ENCODE measurements at places on chromosomes 13 and 19.

GRCh38 chr19:47113850-47114651, 475 bp upstream of the ZC3H4 start:
- DNase-seq: no peak

DNA sequence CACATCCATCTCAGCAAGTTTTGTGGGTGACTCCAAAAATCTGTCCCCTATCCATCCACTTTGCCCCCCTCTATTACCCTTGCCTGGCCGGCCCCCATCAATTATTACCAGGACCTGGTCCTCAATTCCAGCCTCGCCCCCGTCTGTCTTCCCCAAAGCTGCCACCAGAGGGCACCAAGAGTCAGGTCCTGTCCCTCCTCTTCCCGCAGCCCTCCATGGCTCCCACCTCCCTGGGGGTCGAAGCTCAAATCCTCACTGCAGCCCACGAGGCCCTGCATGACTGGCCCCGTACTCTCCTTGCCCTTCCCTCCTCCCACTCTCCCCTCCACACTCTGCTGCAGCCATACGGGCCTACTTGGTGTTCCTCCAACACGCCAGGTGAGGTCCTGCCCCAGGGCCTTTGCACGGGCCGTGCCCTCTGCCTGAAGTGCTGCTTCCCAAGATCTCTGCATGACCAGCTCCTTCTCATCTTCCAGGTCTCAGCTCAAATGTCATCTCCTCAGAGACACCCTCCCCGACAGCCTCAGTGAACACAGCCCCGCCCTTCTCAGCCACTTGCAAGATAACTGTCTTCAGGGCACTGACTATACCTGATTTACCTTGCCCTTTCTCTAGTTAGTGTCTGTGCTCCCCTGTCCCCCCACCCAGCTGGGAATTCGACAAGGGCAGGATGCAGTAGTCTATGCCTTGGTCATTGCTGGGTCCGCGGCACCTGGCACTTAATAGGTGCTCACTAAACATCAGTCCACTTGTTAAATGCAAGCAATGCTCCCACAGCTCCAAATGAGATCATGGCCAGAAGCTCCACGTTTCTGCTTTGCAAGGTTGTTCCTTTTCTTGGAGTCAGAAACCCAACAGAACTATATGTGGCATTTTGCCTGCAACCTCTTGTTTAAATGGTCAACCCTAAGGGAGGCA, 16.8 kb upstream of the SEMA6B start:
- DNase-seq: no peak

DNA sequence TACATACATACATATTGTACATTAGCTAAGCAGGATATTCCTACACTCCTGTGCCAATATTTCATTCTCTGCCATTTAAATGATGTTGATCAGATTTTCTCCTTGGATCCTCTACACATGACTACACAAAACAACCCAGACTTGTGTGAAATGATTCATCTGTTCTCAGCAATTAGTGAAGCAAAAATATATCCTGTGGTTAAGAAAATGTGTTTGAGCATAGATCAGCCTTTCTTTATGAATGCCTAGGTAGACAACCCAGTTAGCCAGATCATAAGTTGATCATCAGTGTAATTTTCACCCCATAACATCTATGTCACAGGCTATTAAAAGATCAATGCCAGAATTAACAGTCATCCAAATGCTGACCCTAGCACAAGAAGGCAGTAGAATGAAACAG, 275.2 kb upstream of the EDNRB start:
- DNase-seq: no peak

- no peak for DNase-seq
Observed at GRCh38 chr19:10260141-10260584, 8.1 kb downstream of the MRPL4 start.

DNA sequence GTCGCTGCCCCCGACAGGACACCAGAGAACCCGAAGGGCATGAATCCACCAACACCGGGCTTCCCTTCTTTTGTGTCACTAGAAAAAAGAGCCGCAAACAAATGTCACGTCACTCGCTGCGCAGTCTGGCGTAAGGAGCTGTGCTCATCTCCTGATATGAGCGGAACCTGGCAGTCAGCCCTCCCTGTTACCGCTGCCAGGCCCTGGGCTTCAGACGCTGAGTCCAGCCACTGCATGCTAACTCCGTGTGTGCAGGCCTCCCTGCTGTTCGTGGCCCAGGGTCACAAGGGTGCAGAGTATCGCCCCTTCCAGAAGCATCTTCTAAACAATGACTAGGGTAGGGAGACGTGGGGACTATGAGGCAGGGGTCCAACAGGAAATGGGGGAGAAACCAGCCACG, 71.3 kb downstream of the SLC7A1 start:
- no peak for DNase-seq

- DNase-seq: no peak
Observed at GRCh38 chr13:28530729-28531076, 35.8 kb upstream of the FLT1 start.

- DNase-seq: no peak
Observed at GRCh38 chr13:112742583-112742982, 52.7 kb downstream of the ATP11A start.

DNA sequence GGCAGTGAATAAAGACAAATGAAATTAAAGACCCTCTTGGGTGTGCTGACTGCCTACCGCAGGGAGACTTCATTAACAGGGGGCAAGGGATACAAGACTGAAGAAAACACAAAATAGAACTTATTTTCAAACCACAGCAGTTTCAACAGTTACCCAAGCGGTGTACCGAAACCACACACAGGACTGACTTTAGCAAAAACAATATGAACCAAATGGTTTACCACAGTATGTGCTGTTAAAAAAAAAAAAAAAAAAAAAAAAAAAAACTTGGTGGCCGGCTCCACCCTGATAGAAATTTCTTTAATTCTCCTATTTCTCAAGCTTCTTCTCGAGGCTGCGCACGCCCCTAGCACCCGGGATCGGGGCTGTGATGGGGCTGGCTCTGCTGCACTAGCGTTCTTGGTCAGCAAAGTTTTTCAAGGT, 42.6 kb downstream of the KLF2 start:
- DNase-seq: no peak

DNA sequence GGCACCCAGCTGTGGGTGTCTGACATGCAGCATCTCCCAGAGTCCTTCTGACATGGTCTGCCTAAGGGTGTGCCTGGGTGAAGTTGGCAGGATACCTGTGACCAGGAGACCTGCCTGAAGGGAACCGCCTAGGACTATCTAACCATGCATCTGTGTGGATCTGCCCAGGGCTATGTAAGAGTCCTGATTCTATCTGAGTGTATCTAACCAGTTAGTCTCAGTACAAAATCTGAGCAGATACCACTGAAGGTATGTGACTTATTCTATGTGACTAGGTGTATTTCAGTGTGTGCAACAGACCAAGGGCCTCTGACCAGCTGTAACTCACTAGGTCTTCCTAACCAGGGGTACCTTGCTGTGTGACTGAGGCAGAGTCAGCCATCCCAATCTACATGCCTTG, 28.2 kb upstream of the FBL start:
- no peak for DNase-seq

- no peak for DNase-seq
Observed at GRCh38 chr19:29535214-29535831, 9.5 kb downstream of the VSTM2B start.

- no peak for DNase-seq
Observed at GRCh38 chr13:73365252-73365651, 306.4 kb downstream of the KLF5 start.

DNA sequence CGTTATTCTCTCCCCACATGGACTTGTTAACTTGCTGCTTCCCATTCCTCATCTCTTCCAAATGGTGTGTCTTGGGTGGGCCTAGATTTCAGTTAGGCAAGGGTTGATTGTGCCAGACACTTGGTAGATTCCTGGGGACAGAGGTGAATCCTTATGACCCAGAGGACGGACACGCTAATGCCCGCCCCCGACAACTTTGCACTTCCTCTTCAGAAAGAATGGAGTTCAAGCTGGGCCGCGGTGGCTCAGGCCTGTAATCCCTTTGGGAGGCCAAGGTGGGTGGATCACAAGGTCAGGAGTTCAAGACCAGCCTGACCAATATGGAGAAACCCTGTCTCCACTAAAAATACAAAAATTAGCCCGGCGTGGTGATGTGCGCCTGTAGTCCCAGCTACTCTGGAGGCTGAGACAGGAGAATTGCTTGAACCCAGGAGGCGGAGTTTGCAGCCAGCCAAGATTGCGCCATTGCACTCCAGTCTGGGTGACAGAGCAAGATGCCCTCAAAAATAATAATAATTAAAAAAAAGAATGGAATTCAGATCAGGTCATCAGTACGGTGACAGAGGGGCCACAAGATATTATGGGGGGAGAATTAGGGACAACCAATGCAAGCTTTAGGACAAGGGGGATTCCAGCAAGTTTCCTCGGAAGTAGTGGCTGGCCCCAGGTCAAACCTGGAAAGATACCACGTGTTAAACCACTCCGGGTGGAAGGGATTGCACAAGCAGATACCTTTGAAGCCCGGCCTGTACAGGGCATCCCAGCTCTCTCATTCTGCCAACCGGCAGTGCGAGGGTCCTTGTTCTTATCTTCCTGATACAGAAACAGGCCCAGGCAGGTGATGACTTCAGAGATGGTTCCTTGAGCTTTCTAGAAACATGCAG, 2.7 kb downstream of the MYO9B start:
- no peak for DNase-seq

DNA sequence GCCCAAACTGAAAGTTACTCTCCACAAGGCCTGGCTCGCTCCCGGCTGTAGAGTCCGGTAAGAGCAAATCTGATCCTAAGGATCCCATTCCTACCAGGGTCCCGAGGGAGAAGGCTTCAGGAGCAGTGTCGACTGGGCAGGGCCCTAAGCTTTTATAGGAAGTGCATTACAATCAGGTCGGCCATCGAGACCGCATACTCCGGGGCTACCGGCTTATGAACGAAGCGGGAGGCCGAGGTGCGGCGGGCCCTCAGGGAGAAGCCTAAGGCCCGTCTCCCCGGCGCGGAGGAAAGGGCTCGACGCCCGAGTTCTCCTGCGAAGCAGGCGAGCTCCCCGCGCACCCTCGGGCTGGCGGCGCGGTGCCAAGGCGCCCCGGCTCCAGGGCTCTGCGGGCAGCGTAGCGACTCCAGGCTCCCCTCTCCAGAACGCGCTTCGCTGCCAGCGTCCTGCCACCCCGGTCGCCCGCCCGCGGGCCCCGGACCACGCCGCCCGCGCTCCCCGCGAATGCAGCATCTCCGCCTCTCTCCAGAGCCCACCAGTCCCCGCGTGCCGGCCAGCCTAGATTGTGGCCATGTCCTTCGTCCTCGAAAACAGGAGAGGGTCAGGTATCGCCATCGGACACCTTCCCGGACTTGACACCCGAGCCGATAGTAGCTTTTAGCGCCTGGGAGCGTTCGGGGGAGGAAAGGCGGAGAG, 1.4 kb downstream of the EFNB2 start:
- no peak for DNase-seq

- DNase-seq: no peak
Observed at GRCh38 chr13:64674126-64674525, 2556.0 kb downstream of the PCDH9 start.

- DNase-seq: peak; percentile 13
Observed at GRCh38 chr13:73465617-73465971, 406.8 kb downstream of the KLF5 start.

GRCh38 chr13:84031120-84031519, 148.8 kb upstream of the SLITRK1 start:
- DNase-seq: no peak

DNA sequence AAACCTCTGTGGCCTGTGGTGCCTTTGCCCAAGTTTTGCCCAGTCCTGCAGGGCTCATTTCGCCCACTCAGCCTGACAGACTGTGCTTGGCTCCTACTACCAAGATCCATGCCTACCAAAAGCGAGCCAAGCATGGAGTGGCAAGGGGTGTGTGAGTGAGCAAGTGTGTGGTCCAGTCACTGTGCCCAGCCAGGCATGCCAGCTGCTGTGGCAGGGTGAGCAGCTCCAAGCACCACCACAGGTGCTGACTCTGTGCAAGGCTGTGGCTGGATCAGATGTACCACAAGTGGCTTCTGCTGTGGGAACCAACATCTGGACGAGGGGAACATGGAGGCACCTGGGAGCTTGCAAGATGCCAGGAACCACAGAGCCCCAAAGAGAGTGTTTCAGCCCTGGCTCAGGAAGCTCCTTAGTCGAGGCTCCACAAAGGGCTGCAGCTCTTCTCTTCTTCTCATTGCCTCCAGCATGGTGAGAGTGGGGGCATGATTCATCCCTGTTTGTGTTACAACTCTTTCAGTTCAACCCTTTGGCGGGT, 1564.2 kb upstream of the MIR17HG start:
- no peak for DNase-seq

DNA sequence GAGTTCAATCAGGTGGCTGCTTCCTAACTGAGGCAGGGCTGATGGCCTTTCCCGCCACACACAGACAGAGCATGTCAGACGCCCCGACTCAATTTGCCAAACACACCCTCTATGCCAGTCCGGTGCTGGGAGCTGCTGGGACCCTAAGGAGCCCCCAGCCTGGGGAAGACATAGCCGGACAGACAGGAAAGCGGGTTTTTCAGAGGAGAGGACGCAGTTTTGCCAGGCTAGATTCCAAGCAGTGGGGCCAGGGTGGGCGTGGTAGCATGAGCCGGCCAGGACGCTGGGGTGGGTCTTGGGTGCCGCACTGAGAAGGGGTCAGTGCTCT, 19.8 kb downstream of the MAST3 start:
- DNase-seq: no peak

- no peak for DNase-seq
Observed at GRCh38 chr13:75486146-75487062, 4.4 kb upstream of the TBC1D4 start.

DNA sequence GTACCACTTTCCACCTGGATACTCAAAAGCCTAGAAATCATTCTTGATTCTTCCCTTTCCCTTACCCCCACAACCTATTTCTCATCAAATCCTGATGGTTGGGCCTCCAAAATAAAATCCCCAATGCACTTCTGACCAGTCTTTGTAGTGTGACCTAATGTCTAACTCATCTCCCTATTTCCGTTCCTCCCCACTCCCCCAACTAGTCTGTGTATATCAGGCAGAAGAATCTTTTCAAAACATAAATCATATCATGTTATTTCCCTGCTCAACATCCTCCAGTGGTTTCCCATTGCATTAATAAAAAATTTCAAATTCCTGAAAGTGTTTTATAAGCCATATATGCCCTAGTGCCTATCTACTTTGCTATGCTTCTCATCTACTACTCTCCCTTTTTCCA, 17.7 kb downstream of the CCDC122 start:
- DNase-seq: no peak

DNA sequence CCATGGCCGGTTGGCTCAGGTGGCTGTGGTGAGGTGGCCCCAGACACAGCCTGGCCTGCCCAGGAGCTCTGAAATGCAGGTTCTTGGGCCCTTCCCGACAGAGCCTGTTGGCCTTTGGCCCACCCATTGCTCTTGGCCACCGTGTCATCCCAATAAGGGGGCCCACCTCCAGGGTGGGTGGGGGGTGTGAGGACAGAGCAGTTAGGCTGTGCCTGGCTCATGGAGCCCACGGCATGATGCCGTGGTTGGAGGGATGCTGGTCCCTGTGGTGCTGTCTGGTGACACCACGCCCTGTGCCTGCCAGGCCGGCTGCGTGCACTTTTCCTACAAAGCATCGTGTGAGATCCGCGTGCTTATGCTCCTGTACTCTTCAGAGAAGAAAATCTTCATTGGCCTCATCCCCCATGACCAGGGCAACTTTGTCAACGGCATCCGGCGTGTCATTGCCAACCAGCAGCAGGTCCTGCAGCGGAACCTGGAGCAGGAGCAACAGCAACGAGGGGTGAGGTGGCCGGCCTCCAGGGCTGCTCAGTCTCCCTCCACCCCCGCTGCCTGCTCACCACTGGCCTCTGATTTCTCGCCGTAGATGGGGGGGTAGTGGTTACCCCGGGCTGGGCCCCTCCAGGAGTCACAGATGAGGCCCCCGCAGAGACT, 7.6 kb downstream of the PNKP start:
- DNase-seq: no peak
